CD4-positive, alpha-beta T cell treated with Interleukin-4 for 4 hours (primary cell): ENCODE measurements at places on chromosomes 1 and 21.

DNA sequence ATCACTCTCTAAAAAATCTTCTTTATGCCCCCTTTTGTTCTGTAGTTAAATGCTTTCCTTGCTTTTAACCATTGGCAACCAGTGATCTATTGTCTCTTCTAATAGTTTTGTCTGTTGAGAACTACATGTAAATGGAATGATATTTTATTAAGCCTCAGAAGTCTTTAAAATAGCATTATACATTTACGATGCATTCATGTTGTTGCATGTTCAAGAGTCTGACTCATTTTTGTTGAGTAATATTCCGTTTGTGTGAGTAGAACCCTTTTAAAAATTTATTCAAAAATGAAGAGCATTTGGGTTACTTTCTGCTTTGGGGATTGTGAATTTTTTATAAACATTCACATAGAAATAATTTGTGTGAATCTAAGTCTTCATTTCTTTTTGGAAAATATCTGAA, 1352.9 kb downstream of the NCAM2 start:
- no peak for DNase-seq

DNA sequence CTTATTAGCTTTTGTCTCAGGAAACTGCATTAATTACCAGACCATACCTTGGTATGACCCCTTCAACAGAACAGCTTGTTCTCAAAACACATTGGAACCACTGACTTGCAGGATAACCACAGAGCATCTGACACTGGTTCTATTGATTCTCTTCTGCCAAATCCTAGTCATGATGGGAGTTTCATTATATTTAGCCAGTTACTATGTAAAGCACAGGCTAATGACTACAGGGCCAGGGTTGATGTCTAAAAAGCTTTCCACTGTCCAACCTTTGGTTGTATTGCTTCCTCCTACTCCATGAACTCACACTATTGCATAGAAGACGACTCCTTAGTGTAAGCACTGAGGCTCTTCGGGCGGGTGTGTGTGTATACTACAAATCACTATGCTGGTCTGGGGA, 3.8 kb downstream of the STMN1 start:
- no peak for DNase-seq

DNA sequence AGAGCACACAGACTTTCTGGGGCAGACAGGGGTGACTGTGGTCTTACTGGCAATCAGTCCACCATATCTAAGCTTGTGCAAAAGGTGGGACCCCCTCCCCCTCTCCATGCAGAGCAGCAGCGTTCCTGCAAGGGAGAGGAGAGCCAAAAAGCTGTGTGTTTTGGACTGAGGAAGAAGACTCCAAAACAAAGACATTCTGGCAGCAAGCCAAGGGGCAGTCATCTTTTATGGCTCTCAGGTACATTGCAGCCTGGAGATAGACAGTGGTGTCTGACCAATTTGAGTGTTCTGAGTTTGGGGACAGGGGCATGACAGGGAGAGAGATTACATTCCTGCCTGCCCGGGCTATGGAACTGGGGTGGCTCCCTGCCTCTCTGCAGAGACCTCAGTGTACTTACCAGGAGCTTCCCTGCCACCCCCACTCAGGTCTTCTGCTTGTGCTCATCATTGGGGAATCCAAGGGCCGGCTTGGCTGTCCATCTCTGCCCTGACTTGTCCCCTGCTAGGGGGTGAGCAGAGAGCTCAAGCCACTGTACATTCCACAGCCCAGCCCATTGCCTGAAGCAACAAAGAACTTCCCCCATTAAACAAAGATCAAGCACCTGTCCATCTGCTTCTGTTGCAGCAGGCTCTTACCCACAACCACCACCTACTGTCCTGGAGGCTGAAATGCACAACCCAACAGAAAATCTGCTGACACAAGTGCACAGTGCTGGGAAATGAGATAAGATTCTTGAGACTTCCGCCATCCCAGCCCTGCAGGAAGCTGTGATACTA, 131.1 kb downstream of the EVI5 start:
- DNase-seq: no peak

DNA sequence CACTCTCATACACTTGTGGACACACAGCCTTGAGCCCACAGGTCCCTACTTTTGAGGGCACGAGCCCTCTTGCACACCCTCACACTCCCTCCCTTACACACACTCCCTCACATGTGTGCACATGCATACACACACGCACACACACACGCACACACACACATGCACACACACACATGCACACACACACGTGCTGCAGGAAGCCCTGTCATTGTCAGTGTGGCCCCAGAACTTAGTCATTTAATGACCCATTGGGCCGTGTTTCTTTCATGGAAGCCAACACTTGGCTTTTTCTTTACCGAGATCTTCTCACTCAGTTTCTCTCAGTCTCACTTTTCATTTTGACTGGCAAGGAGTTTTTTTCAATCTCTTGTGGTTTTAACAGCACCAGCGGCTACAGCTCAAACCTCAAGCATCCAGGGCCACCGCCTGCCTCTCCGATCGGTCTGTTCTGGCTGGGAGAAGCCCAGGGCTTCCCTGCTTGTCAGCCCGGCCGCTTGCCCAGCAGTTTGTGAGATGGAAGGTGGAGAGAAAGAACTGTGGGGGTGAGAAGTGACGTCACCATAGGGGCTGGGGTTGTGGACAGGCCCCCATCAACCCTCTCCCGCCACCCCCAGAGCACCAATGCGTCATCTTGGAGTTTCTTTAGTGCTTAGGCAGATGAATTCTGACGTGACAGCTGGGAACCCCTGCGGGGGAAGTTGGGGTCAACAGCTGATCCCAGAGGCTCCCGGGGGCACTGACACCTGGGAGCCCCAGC, 15.8 kb upstream of the TNFRSF8 start:
- peak; percentile 36 for DNase-seq

GRCh38 chr1:210692796-210693195, 364.1 kb downstream of the HHAT start:
- DNase-seq: no peak

GRCh38 chr1:117188170-117188815, 22.4 kb downstream of the VTCN1 start:
- DNase-seq: no peak

DNA sequence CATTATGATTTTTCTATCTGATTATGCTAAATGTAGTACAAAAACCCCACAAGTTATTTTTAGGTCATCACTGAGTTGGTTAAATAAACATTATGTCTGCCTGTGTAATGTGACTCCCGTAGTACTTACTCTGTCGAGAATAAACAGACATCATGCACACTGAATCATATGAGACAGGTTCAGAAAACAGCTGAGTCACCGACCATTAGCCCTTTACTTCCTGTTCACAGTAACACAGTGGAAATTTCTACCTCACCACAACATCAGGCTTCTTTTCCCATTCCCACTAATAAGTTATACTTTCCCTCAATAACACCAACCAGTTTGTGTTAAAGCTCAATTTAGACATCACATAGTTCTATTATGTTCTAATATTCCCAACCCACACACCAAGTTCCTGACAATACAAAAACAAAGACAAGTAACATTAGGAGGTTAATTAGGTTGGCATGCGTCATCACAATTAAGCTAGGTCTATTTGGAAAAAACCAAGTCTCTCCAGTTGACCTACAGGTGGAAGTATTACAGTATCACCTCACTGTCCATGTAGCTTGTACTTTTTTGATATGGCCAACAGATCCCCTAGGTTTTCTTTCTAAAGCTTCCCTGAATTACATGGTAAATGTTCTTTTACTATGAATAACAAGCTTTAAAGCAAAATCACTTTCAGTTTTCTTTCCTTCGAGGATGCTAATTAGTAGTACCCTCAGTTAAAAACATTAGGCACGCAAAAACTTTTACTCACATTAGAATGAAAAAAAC, 154.2 kb downstream of the EIF4G3 start:
- peak; percentile 82 for DNase-seq

GRCh38 chr1:16724718-16725438, 15.4 kb upstream of the RNU1-4 start:
- DNase-seq: no peak

DNA sequence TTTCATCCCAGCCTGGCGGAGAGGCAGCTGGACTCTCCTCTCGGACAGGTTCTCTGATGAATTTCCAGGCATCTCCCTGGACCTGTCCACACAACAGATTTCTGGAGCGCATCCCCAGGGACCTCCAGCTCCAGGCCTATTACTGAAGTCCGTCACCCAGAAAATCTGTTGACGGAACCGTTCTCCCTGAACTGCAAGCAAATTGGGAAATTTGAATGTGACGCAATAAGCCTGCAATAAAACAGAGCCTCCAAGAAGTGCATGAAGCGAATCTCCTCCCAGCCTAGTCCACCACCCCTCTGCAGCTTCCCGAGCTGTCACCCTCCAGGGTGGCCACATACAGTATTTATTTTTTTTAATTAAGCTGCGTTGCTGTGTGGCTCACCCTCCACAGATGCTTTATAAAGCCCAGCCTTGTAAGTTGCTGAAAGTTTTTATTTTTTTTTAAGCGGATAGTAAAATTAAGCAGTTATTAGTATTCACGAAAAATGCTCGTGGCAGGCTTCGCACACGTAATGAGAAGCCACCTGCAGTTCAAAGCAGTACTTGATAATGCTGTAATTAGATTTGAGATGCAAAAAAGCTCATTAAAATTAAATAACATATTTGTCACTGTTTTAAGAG, 173.3 kb downstream of the CAMTA1 start:
- no peak for DNase-seq

DNA sequence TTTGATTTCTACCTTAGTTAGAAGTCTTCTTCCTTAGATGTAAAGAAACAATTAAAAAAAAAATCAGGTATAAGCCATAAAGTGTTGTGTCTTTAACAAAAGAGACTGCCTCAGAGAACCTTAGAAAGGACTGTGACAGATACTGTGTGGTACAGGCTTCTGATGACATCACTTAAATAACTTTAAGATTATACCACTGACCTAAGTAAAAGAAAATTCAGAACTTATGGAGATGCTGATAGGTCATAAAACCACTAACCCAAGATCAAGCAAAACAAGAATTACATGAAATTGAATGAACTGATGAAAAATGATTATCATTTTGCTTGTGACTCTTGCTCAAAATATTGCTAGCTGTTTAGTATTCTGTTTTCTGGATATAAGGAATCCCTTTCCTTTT, 220.8 kb downstream of the NRIP1 start:
- DNase-seq: no peak

- DNase-seq: no peak
These were observed 21.2 kb downstream of the IQGAP3 start for GRCh38 chr1:156551066-156551643.

- no peak for DNase-seq
These were observed 36.5 kb upstream of the ADAMTS1 start for GRCh38 chr21:26881504-26882228.

DNA sequence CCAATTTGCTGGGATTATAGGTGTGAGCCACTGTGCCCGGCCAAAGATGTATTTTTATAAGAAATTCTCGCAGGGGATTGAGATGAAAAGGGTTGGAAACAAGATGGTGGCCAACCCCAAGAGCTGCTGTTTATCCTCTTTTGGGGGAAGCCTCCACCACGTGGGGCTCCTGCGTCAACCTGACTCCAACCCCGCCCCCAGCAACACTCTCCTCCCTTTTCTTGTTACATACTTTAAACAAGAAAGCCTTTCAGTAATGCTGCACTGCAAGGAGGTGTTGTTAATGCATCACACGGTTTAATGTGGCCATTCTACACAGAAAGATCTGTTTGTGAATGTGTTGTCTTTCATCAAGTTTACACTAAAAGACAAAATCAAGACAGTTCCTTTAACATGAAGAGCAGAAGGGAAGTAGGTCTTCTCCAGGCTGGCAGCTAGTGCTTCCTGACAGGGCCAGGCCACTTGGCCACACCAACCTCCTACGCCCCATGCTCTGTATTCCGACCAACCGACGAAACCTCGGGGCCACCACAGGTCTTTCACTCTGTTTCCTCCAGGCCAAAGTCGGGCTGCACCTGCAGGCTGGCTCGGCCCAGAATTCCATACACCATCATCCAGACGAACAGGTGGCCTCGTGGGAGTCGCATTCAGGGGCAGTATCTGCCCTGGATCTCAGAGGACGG, 25.9 kb downstream of the C2CD2 start:
- DNase-seq: no peak

DNA sequence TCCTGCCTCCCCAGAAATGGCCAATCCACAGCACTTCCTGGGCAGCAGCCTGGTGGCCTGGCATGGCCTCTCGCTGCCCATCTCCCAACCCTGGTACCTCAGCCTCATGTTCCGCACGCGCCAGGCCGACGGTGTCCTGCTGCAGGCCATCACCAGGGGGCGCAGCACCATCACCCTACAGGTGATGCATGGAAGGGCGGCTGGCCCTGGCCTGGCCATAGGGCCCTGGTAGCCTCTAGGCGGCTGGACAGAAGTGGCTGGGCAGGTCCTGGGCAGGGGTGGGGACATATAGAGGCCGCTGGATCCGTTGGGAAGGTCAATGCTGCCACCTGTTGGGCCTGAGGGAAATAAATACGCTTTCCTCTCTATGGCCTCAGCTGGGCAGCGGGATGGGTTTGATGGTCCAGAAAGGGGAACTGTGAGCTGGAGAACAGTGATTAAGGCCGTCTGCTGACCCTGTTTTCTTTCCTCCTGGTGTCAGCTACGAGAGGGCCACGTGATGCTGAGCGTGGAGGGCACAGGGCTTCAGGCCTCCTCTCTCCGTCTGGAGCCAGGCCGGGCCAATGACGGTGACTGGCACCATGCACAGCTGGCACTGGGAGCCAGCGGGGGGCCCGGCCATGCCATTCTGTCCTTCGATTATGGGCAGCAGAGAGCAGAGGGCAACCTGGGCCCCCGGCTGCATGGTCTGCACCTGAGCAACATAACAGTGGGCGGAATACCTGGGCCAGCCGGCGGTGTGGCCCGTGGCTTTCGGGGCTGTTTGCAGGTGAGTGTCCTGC, 14.4 kb downstream of the CELSR2 start:
- DNase-seq: peak; percentile 57

DNA sequence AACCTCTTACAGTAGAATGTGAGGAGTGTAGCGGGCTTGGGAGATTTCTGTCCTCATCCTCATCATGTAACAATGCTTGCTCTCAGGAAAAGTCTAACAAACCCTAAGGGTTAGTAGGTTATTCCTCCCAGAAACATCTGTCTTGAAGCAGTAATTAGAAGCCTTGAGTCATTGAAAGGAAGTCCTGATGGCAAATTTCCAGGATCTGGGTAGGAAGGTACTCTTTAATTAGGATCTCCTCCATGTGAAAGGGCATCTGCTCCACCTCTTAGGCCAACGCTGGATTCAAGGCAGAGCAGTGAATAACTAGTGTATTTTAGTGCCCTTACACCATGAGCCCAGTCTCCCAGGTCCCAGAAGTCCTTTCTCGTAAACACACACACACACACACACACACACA, 106.6 kb upstream of the BARHL2 start:
- DNase-seq: no peak

GRCh38 chr1:235102993-235103411, 25.6 kb downstream of the TOMM20 start:
- peak; percentile 26 for DNase-seq
